ENCODE measurements at places on chromosomes 1 and 21.

- peaks cover 45% of the 10 kb centered on the region for H3K4me1 ChIP-seq
- H3K4me3 ChIP-seq: no peak overlapping the region
- H3K27ac ChIP-seq: no peak overlapping the region
- no peak for DNase-seq
Measured at GRCh38 chr1:1873186-1873585, 17.7 kb downstream of the GNB1 start.

DNA sequence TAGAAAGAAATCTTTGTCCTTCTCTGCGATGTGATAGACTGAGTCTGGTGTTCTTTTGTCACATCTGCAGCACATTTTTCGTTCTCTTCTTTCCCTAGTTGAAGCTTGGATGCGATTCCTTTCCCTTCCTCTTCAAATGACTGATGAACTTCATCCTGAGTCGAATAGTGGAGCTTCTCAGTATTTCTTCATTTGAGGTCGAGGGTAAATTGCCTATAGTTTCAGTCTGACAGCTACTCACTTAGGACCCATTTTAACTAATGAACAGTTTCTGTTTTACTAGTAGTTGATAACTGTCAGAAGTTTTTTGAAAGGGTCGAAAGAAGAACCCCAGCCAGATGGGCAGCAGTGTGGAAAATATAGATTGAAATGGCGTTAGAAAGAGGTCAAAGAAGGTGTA is 4.7 kb upstream of the REG4 start:
- no peak overlapping the region for H3K27ac ChIP-seq
- H3K36me3 ChIP-seq: no peaks in the 10 kb centered on the region
- H3K4me3 ChIP-seq: no peak overlapping the region
- no peaks in the 10 kb centered on the region for H3K4me1 ChIP-seq
- no peak for DNase-seq

- no peaks in the 10 kb centered on the region for H3K4me1 ChIP-seq
- no peaks in the 10 kb centered on the region for H3K36me3 ChIP-seq
- no peak overlapping the region for H3K27ac ChIP-seq
- H3K27me3 ChIP-seq: no peaks in the 10 kb centered on the region
- DNase-seq: no peak
Measured at GRCh38 chr1:43619996-43620920, 29.7 kb upstream of the KDM4A start.

GRCh38 chr1:78676347-78676982 is 26.8 kb downstream of the IFI44 start:
- no peak overlapping the region for H3K4me3 ChIP-seq
- H3K27me3 ChIP-seq: peaks cover 4% of the 10 kb centered on the region
- peaks cover 26% of the 10 kb centered on the region for H3K36me3 ChIP-seq
- H3K27ac ChIP-seq: peak overlapping the region; percentile 10
- H3K4me1 ChIP-seq: peaks cover 40% of the 10 kb centered on the region
- DNase-seq: peak; percentile 79

- H3K4me3 ChIP-seq: no peak overlapping the region
- DNase-seq: no peak
- no peaks in the 10 kb centered on the region for H3K36me3 ChIP-seq
- H3K4me1 ChIP-seq: no peaks in the 10 kb centered on the region
Measured at GRCh38 chr1:14737561-14738094, 139.1 kb downstream of the KAZN start.

Measured in activated CD4-positive, alpha-beta T cell treated with anti-CD3 and anti-CD28 coated beads, Interleukin-2, amount 10 ng/mL, durations not matched to agents 7 days and 5 days (primary cell).